Tibial nerve (tissue), 4 donors: ENCODE measurements at places on chromosomes 7 and 10.

DNA sequence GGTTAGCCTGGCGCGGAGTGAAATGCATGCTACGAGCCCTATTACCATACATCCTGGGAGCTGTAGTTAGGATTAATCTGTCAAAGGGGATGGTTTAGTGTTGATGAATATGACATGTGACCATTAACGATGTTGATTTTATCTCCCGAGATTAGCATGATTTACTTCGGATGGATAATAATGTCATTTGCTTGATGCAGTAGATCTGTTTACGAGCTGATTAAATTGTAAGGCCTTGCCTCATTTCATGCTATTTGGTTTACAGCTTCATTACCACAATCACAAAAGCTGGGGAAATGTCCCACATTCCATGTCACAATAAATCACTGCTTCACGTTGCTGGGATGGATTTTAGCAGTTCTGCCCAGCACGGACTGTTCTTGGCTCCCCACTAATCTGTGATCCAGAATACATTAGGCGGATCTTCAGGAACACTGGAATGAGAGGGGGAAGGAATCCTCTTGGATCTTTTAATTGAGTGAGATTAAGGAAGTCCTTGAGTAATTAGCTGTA is 22.3 kb downstream of the ZNF503 start:
- no peaks in the 10 kb centered on the region for H3K4me1 ChIP-seq
- no peaks in the 10 kb centered on the region for H3K36me3 ChIP-seq
- no peaks in the 10 kb centered on the region for H3K27me3 ChIP-seq
- no peak overlapping the region for H3K4me3 ChIP-seq

DNA sequence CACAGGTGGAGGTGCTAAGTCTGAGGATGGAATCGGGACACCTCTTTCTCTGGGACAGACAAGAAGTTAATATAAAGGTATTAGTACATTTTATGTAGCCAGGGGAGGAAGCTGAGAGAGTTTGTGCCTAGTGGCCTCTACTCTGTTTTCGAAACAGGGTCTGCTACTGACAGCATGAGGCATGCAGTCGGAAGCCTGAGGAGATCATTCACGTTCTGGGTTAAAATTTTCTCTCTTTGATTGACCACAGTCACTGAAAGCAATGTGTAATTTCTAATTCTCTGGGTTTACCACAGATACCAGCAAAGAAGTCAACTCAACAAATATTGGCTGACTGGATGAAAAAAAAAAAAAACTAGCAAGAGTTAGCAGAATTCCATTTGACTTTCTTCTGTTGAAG is 53.3 kb upstream of the KCTD7 start:
- H3K27ac ChIP-seq, result no peak overlapping the region
- no peak overlapping the region for H3K4me3 ChIP-seq
- H3K36me3 ChIP-seq, result no peaks in the 10 kb centered on the region
- H3K27me3 ChIP-seq, result no peaks in the 10 kb centered on the region
- no peak for DNase-seq

DNA sequence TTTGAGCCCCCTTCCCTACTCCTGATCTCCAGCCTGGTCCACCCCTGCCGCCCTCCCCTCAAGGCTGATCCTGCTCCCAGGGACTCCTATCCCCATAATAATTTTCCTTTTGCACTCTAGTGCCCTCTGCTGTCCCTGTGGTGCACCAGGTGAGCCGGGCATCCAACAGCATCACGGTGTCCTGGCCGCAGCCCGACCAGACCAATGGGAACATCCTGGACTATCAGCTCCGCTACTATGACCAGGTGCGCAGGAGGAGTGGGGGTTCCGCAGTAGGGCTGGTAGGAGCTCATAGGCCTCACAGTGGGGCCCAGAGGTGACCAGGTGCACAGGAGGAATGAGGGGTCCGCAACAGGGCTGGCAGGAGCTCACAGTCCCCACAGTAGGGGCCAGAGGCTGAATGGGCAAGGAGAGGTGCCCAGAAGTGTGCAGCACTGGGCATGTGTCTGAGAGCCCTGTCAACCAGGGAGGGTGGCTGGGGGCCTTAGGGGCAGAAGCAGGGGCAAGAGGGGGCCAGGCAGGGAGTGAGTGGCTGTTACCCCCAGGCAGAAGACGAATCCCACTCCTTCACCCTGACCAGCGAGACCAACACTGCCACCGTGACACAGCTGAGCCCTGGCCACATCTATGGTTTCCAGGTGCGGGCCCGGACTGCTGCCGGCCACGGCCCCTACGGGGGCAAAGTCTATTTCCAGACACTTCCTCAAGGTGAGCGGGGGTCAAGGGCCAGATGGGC is 11.7 kb downstream of the EPHB6 start:
- H3K27ac ChIP-seq, result no peak overlapping the region
- H3K4me1 ChIP-seq, result no peaks in the 10 kb centered on the region
- no peak overlapping the region for H3K4me3 ChIP-seq
- no peaks in the 10 kb centered on the region for H3K36me3 ChIP-seq
- no peak for DNase-seq

GRCh38 chr10:74842301-74842954 is 16.0 kb downstream of the KAT6B start:
- no peaks in the 10 kb centered on the region for H3K27me3 ChIP-seq
- H3K27ac ChIP-seq, result no peak overlapping the region
- peaks cover 14% of the 10 kb centered on the region for H3K4me1 ChIP-seq
- H3K4me3 ChIP-seq, result no peak overlapping the region
- H3K36me3 ChIP-seq, result peaks cover 27% of the 10 kb centered on the region

- H3K27me3 ChIP-seq, result no peaks in the 10 kb centered on the region
- H3K36me3 ChIP-seq, result no peaks in the 10 kb centered on the region
- no peak overlapping the region for H3K4me3 ChIP-seq
- DNase-seq, result no peak
Measured at GRCh38 chr10:113336549-113337130, 216.2 kb upstream of the HABP2 start.

GRCh38 chr10:506451-507354 is 182.8 kb downstream of the DIP2C start:
- DNase-seq, result no peak
- H3K36me3 ChIP-seq, result no peaks in the 10 kb centered on the region
- H3K27me3 ChIP-seq, result no peaks in the 10 kb centered on the region
- H3K4me1 ChIP-seq, result no peaks in the 10 kb centered on the region
- H3K27ac ChIP-seq, result no peak overlapping the region
